ENCODE measurements at places on chromosomes 1 and 21.

DNA sequence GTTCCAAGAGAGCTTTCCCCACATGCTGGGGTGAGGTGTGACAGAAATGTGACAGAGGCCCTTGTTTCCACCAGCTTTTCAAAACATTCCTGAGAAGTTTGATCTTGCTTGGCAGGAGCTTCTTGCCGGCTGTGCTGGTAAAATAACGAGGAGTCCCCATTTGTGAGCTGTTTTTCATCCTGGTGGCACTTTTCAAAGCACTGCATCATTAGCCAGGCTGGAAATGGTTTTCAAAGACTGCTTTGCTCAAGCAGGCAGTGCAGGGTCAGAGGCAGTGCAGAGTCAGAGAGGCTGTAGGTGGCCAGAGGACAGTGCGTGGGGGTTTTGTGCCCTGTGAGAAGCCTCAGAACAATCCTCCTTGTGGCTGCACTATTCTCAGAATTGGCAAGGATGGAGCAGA, 75.8 kb upstream of the KCNA3 start:
- DNase-seq = no peak

GRCh38 chr1:99266726-99267125, 2.4 kb downstream of the PLPPR4 start:
- peak; percentile 89 for DNase-seq

DNA sequence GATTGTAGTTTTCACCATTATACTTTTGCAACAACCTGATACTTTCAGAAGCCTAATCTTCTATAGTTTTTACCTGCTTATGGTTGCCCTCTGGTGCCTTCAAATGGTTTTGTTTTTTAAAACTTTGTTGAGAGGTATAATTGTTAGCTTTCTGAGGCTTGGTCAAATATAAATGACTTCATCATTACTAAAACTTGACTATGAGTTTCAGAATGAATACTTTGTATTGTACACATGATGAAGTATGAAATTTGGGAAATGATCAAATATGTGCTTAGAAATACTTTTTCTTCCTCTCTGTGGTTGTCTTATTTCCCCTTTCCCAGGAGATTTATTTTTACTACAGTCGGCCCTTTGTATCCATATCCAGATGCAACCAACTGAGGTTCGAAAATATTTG, 151.8 kb upstream of the B3GALT2 start:
- DNase-seq = peak; percentile 42

DNA sequence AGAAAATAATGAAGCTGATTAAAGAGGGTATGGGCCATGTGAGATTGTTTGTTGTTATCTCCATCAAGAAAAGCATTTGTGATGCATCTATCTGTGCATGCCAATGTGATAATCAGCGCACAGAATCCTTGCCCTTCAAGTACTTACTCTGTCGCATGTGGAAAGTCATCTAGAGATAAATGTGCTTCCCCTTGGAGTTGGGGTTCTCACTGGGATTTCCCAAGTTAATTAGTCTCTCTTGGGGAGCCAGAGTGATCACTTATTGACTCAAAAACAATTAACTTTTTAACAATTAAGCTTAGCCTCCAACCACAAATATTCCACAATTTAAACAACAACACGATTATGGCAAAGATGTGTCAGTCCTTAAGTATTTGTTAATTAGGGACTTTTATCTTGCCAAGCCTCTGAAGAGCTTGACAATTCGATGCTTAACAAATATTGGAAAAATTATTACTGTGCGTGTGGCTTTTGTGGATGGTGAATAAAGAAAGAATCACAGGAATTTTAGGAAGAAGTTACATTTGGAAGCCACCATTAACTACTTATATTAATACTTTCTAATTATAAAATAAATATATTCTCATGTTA, 17.5 kb downstream of the RHOU start:
- peak; percentile 48 for DNase-seq

DNA sequence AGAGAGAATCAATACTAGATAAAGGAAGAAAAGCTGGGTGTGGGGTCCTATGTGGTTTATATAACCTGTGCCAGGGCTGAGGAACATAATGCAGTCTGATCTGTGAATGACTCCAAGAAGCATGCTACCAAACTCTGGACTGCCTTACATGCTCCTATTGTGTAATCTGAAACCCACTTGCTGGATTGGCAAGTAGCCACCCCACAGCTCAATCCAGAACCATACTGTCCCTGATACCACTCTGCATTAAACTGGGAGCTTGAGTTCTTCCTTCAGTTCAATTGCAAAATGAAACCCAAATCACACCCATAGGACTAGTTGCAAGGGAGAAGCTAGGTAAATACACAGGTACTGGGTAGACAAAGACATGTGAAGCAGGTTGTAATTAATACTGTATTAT, 115.4 kb upstream of the NEGR1 start:
- DNase-seq = peak; percentile 72

DNA sequence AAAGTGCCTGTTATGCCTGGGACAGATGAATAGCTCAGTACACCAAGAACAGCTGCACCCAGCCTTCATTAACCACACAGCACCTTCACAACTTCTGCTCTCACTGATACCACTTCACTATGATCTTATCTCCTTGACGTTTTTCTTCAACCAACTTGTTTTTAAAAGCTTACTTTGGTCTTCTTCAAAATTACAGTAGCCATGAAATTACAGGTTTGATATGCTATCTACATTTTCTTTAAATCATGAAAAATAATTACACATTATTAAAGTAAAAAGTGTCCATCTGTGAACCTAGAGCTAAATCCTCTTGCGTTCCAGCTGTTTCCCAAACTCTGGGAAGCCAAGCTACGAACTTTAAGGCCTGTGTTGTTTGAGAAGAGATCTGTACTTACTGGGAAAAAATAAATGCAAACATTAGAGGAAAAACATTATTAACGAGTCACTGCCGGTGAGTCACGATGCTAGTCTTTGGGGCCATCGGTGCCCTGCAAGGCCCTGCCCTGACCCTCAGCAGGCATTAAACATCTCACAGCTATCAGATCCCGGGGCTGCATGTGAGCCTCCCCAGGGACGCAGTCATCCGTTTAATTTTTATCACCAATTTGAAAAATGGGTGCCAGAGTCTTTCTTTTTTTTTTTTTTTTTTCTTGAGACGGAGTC, 56.3 kb upstream of the GPR153 start:
- peak; percentile 13 for DNase-seq

DNA sequence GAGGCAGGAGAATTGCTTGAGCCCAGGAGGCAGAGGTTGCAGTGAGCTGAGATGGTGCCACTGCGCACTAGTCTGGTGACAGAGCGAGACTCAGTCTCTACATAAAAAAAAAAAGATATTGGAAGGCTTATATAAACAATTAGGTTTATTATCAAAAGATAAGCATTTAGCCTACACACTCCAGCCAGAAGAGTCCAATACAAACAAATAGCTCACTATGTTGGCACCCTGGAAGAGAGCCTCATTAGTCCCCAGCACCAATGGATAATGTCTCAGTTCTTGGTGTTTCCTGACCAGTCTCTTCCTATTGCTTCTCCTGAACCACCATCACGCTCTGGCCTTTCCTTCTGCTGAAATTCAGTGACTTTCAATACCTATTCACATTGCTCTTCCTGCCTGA, 48.6 kb upstream of the ATP1A1 start:
- DNase-seq = no peak

DNA sequence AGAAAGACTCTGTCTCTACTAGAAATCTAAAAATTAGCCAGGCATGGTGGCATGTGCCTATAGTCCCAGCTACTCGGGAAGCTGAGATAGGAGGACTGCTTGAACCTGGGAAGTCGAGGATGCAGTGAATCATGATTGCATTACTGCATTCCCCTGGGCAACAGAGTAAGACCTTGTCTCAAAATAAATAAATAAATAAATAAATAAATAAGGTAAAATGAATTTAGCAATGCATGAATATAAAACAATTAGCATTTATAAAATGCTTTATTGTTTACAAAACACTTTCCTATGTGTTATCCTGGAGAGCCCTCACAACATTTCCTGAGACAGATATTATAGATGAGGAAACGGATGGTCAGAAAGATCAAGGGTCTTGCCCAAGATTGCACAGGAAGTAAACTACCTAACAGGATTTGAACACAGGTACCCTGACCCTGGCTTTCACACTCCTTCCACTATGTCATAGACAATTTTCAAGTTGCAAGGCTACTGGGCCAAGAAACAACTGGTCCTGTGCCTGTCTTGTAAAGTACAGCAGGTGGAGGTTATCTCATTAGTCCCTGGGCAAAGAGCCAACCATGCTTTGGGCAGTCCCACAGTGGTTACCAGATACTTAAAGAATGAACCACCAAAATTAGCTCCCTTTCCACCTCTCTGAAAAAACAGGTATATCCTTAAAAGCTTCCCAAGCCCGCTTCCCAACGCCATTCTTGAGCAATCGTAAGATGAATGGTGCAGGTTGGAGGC, 15.4 kb upstream of the VSIG8 start:
- no peak for DNase-seq

DNA sequence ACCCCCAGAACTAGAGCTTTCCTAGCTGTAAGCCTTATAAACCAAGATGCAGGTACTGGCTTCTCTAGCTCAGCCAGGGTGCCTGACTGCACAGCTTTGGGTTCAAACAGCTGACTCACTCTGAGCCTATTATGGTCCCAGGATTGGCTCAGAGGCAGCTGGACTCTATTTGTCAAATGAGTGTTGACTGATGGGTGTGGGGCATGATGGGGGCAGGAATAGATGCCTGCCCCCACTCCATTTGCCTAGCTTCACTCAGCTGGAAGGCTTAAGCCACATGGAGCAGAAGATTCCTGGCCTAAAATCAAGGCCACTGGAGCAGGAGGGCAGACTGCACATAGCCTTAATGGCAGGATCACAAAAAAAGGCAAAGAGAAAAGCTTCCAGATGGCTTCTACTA, 90.5 kb downstream of the PIK3R3 start:
- peak; percentile 32 for DNase-seq

DNA sequence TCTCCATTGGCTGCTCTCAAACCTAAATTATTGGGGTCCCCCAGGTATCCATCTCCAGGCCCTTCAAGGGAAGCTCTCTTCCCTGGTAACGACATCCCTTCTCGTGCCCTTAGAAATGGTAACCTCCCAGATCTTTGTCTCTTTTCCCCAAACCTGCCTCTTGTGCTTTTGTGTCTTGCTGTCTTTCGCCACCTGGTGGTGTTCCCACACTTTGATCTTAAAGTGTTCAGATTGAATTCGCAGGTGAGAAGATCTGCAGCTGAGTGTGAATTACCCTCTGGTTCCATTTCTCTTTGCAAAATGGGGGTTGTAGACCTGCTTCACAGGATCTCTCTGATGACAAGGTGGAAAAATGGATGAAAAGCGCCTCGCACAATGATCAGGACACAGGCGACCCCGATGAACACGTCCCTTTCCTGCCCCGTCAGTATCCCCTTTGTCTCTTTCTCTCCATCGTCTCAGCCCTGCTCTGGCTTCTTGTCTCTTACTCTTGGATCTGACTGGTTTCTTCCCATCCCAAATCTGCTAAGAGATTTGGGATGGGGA, 53.1 kb downstream of the DOP1B start:
- DNase-seq = peak; percentile 70

GRCh38 chr1:8086055-8086454, 59.9 kb upstream of the ERRFI1 start:
- no peak for DNase-seq

- peak; percentile 96 for DNase-seq
These were observed 66.6 kb downstream of the BCAR3 start for GRCh38 chr1:93614986-93615581.

DNA sequence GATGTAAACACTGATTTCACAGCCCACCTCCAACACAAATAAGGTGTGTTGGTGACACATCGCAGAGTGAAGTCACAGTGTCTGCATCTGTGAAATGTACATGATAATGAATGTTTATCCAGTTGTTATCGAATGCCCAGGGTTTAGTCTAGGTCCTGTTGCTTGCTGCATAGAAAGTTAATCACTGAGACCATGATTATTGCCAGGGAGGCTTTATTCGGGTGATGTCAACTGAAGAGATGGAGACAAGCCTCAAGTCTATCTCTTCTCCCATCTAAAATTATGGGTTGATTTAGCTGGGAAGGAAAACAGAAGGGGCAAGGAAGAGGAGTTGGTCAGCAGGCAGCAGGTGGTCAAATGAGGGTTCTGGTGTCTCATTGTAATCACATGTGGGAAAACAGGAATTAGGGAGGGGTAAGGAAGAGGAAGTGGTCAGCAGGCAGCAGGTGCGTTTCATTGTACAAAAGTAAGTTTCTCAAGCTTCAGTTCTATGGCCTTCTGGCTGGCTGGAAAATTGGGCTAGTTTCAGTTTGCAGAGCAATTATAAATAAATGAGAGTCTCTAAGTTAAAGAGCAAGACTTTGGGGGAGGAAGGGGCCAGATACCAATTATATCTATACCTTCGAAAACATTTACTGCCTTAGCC, 146.3 kb upstream of the DNAH14 start:
- DNase-seq = no peak
